ENCODE measurements at places on chromosomes 1 and 21. TPM values are rescaled to one million over a fixed set of nuclear protein-coding genes. Genes with fewer than 3 reads are reported as not detected.

The RAB7B gene
- 8.2 TPM for total RNA-seq

The KRTAP11-1 gene
- 0.73 TPM for total RNA-seq

The RSPO1 gene
- total RNA-seq: under 0.01 TPM

The BRWD1 gene
- total RNA-seq: 54.3 TPM

Measured in subcutaneous preadipocyte (primary cell).